A549 treated with ZK216348 at 1 μM for 4 hours (cell line): ENCODE measurements at places on chromosomes 1 and 21. TPM values are rescaled to one million over a fixed set of nuclear protein-coding genes. Genes with fewer than 3 reads are reported as not detected.

ADGRL4 gene
- not detected in 5 replicates for total RNA-seq

TLR5 gene
- total RNA-seq: 0.09 to 0.49 TPM (median 0.18 TPM) in 4 of 5 replicates, not detected in the other

RGS5 gene
- total RNA-seq: 0.63 to 1.3 TPM (median 1.2 TPM) in 5 replicates

DNAJC11 gene
- total RNA-seq: 33.9 to 36.2 TPM (median 35.3 TPM) in 5 replicates

PROK1 gene
- total RNA-seq: not detected in 5 replicates

SPRR1A gene
- total RNA-seq: not detected in 5 replicates

CCDC181 gene
- 0.14 to 0.53 TPM (median 0.18 TPM) in 4 of 5 replicates, not detected in the other for total RNA-seq

HMCN1 gene
- total RNA-seq: 0.03 to 0.42 TPM (median 0.07 TPM) in 5 replicates

C8A gene
- total RNA-seq: not detected in 5 replicates

SGIP1 gene
- total RNA-seq: not detected in 5 replicates

NES gene
- total RNA-seq: 1.2 to 1.3 TPM (median 1.3 TPM) in 5 replicates

DNAJC28 gene
- total RNA-seq: 0.17 to 0.54 TPM (median 0.27 TPM) in 5 replicates

TEDDM1 gene
- total RNA-seq: not detected in 5 replicates

PDPN gene
- total RNA-seq: not detected in 5 replicates

LCE2B gene
- not detected in 5 replicates for total RNA-seq

FAM229A gene
- total RNA-seq: 2.0 to 4.7 TPM (median 4.0 TPM) in 5 replicates

YIPF1 gene
- total RNA-seq: 13.3 to 15.6 TPM (median 14.3 TPM) in 5 replicates

OR2T2 gene
- not detected in 5 replicates for total RNA-seq

SPATA1 gene
- total RNA-seq: 0.75 to 2.3 TPM (median 1.1 TPM) in 4 of 5 replicates, not detected in the other

ADAMTS5 gene
- total RNA-seq: not detected in 5 replicates

SLC22A15 gene
- 0.40 to 1.1 TPM (median 0.74 TPM) in 5 replicates for total RNA-seq

TRIM46 gene
- total RNA-seq: 1.0 to 3.1 TPM (median 1.8 TPM) in 5 replicates
